Ascending aorta (tissue), 2 donors: ENCODE measurements at places on chromosomes 7 and 10.

- DNase-seq: no peak
Measured at GRCh38 chr10:75508239-75508813, 76.9 kb downstream of the LRMDA start.

DNA sequence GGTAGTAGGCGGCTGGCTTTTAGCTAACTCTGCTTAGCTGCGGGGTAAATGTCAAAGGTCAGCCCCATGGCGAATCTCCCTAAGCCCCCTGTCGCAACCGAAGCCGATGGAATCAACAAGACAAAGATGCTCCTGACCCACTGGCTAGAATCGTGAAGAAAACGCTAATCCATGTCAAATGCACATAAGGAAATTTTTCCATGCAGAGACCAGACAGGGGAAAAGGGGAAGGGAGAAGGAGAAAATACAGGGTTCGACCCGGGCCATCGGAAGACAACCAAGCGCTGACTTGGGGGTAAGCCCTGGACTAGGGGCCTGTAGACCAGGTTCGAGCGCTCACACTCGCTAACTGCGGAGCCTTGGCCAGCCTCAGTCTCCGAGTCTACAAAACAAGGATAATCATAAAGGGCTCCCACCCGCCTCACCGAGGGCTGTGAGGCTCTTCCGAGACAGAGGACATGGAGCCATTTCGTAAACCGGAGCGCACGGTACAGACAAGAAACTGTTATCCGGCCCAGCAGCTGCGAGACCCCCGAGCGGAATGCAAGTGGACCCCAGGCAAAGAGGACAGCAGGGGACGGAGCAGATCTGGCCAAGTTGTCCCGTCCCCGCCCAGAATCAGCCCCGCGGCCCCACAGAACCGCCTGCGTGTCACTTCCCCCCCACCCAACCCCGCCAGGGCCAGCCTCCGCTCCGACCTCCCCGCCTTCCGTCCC is 507 bp downstream of the SAR1A start:
- DNase-seq: no peak

DNA sequence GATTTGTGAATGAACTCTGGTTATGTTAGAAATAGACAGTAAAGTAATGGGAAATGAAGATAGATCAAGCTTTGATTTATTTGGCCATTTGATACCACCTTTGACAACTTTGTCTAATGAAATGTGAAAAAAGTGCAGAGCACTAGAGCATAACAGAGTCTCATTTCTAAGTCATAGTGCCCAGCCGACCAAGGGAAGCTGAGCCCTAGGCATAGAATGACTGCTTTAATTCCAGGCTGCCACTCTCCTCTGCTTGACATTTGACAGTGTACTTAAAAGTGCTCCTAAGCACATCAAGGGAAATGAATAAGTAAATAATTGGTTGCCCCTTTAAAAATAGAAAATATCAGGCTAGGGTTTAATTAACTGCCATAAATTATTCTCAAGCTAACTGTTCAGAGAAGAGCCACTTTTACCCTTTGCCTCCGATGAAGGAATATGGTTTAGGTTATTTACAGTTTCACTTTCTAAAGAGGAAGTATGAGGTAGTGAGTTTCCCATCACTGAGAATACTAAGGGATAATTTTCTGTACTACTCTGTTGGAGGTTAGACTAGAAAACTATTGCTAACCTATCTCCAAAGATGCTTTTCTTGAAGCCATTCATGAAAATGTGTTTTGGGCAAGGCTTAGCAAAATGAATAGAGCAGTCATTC is 591.6 kb downstream of the REEP3 start:
- no peak for DNase-seq

GRCh38 chr7:157980774-157981173 is 606.8 kb downstream of the PTPRN2 start:
- DNase-seq: no peak

- DNase-seq: no peak
Measured at GRCh38 chr7:21142081-21142480, 285.8 kb upstream of the SP4 start.

GRCh38 chr10:4847561-4848355 is 21.8 kb downstream of the AKR1E2 start:
- no peak for DNase-seq
